ENCODE measurements at places on chromosomes 5 and 9.

DNA sequence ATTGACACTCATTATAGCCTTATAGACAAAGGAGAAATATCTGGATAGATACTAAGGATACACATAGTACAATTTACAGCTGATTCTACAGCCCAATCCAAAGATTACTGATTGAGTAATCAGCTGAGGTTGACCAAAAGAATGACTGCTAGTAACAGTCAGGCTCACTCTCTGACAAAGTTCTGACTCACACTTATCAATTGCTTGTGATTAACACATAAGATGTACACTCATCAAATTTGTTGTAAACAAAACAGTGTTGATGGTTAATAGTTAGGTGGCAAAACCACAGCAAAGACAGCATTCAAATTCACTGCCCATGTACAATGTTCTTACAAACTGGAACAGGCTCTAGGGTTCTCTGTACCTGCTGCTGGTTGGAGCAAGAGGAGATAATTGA, 422.7 kb downstream of the TLE1 start:
- DNase-seq, result no peak

GRCh38 chr5:72472666-72473422, 34.4 kb downstream of the ZNF366 start:
- peak; percentile 5 for DNase-seq

DNA sequence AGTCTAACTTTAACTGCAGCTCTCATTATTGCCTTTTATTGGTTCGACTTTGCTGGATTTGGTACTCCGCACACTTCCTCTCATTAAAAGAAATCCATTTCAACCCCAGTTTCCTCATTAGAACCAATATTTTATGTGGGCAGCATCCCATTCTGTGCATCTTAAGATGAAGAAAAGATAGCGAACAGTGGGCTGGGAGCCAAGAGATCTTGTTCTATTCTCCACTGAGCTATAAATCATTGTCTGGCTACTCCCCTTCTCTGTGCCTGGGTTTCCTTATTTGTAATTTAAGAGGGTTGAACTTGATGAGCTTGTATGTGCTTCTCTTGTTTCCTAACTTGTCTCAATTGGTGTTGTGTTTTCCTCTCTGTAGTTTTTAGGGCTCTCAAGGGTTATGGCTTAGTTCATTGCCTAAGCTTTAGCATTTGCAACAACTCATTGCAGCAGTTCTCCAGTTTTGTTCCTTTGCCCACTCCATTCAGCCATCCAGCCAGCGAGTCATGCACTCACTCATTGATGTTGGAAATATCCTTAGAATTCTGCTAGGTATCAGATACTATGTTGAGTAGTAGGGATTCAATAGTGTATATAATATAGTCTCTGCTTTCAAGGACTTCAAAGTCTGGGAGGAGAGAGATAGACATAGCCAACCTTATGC, 273.3 kb upstream of the TNC start:
- DNase-seq, result no peak

- no peak for DNase-seq
Observed at GRCh38 chr9:105141146-105141975, 103.1 kb upstream of the SLC44A1 start.

- DNase-seq, result no peak
Observed at GRCh38 chr5:167820101-167820990, 471.1 kb upstream of the WWC1 start.

DNA sequence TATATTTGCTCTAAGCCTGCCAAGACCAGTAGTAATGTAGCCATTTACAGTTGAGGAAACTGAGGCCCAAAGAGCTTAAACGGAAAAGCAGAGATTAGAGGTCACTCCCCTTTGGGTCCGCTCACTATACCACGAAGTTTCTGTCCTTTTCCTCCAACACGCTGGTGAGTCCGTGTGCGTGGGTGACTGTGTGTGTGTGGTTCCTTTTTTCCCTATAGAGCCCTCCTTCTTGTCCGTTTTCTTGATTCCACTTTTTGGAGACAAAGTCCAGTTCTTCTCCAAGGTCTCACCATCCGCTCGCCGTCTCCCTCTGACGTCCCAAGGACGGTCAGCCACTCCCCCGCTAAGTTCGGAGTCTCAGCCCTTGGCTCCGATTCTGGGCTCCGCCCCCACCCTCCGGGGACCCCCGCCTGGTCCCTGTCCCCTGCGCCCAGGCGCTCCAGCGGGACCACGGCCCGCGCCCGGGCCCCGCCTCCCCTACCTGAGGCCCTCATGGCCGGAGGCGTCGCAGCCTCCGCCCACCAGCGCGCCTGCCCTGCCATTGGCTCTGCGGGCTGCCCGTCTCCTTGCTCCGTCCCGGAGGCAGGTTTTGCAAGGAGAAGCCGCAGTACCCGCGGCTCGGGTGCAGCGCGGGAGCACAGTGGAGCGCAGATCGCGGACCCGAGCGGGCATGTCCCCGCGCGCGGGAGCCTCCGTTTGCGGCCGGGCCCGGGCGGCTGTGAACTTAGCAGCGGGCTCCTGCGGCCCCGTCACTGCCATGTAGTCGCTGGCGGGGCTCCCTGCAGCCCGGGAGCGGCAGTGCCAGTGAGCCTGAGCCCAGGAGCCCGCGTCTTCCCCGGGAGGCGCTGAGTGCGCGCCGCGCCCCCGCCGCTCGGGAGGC, at the start of gene MAST4:
Gene MAST4 (plus strand): TSS at position 638 of the 880 bp plus-strand sequence. CDS start 263 bp downstream, outside the sequence.
- DNase-seq, result peak; percentile 55

GRCh38 chr5:76947082-76947503, 5.8 kb upstream of the CRHBP start:
- DNase-seq, result no peak

DNA sequence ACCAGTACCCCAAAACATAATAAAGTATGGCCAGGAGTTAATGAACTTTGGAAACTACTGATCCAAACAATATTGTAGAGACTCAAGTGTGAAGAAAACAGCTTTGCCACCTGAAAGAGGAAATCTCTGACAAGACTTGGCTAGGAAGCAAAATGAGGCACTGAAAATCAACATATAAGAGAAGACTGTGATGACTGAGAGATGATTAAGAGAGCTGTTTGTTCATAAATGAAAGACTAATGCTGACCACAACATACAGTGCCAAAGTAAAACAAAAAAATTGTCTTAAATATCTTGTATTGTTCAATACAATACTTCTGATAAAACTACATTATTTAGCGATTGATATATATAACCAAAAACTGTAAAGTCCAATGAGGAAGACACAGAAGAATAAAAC, 7.2 kb downstream of the RC3H2 start:
- DNase-seq, result no peak

GRCh38 chr5:44884036-44884435, 75.3 kb downstream of the MRPS30 start:
- DNase-seq, result no peak

- DNase-seq, result no peak
Observed at GRCh38 chr5:130074820-130075219, 170.6 kb downstream of the CHSY3 start.

GRCh38 chr5:60803712-60804111, 40.4 kb downstream of the ELOVL7 start:
- no peak for DNase-seq

GRCh38 chr5:36310138-36310537, 8.4 kb upstream of the RANBP3L start:
- DNase-seq, result no peak

- DNase-seq, result no peak
Observed at GRCh38 chr5:126875303-126875785, 98.4 kb downstream of the LMNB1 start.

DNA sequence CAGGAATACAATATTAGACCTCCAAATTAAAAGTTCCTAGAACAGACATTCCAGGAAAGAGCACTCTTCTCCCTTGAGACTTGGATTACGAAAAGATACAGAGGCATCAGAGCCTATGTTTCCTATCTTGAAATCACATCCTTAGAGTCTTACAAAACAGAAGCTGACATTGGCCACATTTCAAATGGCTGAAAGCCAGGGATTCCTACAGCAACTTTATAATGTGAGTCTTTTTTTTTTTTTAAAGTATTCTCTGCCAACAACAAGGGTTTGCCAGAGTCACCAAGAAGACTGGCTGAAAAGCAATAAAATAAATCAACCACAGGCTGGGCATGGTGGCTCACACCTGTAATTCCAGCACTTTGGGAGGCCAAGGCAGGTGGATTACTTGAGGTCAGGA, 63.1 kb downstream of the TRPM6 start:
- no peak for DNase-seq

DNA sequence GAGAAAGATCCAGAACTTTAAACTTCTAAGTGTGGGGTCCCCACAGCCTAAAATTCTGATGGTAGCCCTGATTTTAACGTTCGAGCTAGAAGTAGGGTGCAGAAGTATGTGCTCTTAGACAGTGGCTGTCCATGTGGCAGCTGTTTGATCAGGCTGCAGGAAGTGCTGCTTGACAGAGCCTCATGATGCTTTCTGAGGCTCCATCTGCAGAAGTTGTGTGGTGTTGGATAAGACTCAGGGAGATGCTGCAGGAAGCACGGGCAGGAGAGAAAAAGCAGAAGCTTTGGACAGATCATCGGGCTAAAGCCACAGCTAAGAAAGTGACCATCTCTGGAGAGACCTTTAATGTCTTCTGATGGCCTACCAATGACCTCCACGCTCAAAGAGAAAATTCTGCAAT, 8.1 kb downstream of the MTMR12 start:
- DNase-seq, result no peak

DNA sequence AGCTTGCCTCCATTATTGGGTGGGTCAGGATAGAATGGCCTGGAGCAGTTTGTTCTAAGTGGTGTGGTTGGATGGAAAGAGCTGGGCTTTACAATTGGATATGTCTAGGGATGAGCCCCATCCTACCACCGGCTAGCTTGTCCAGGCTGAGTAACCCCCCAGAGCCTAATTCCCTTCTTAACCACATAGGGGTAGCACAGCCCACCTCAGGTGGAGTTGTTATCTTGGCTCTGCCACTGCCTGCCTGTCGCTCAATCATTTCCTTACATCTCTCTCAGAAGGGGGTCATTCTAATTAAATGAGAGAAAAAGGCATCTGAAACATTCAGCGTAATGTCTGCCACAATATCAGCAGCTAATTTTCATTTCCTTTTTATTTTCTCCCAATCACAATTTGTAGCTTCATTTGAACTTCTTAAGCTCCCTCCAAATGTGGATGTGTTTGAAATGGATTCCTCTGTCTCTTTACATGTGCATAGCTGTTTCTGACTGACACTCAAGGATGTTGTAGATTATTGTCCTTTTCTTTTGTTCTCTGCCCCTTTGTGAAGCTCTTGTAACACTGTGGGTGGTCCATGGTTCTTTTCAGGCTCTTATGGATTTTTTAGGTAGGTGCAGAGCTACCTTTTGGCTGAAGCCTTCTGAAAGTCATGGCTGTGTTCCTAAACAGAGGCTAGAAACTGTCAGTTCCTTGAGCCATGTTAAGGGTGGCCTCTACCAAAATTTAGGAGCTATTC, 383.1 kb upstream of the KLF4 start:
- DNase-seq, result no peak

GRCh38 chr5:81147011-81147885, 85.9 kb upstream of the CKMT2 start:
- DNase-seq, result no peak

- DNase-seq, result no peak
Observed at GRCh38 chr5:111280282-111280951, 56.2 kb downstream of the CAMK4 start.

- no peak for DNase-seq
Observed at GRCh38 chr9:90559075-90560073, 83.2 kb downstream of the DIRAS2 start.

DNA sequence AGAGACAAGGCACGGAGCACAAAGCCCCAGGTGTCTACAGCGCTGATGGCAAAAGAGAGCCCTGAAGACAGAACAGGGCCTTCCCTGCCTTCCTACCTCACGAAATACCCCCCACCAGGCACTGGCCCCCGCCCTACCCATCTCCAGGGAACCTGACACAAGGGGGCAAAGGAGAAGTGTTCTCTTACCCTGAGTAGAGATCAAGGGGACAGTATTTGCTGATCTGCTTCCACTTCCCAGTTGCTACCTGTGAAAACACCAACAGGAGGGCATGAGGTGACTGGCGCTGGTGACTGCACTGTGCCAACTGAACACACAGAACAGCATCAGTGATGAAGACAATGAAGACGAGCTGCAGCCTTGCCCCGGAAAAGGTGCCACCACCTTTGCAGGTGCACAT, 27.4 kb downstream of the IPPK start:
- DNase-seq, result no peak

DNA sequence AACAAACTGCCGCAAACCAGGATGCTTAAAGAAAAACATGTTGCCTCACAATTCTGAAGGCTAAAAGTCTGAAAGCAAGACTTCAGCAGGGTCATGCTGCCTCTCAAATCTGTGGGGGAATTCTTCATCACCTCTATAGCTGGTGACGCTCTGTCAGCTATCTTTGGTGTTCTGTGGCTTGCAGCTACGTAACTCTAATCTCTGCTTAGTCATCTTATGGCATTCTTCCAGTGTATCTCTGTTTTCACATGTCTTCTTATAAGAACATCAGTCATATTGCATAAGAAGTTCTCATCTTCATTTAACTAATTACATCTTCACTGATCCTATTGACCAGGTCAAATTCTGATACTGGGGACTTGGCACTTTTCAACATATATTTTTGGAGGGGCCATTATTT, 243.0 kb downstream of the CDH10 start:
- no peak for DNase-seq

- DNase-seq, result no peak
Observed at GRCh38 chr9:89721971-89722530, 117.2 kb downstream of the GADD45G start.

DNA sequence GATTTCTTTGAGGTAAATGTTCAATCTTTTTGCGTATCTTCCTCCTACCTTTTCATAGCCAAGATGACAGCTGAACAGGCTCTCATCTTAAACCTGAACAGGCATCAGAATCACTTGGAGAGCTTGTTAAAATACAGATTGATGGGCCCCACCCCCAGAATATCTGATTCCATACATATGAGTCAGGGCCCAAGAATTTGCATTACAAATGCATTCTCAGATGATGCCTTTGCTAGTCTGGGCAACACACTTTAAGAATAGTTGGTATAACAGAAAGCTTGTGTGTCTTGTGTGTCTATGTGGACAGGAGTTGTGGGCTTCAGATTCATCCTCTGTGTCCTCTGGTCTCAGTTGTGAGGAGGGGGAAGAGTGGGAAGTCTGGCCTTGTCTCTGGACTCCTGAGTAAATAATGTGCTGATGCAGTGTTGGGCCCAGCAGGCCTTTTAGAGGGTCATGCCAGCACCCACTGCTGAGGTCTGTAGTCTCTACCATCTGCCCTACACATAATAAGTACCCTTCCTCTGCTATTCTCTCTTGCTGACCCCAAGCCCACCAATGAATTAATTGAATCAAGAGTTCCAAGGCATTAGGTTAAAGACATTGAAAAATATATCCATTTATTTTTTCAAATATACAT, 43.1 kb downstream of the PTCD2 start:
- DNase-seq, result no peak

DNA sequence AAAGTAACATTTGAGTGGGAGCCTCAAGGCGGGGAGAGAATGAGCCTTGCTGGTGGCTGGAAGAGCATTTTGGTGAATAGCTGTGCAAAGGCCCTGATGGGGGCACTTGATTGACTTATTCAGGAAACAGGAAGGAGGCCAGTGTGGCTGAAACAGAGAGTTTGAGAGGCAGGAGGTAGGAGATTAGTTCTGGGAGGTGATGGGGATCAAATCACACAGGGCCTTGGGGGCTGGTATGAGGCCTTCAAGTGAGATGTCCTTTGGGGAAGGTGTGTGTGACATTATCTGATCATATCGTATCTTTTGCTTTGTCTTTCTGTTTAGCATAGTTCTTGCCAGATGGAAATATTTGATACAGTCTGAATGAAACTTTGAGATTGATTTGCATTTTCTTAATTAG, 172.3 kb downstream of the TENT4A start:
- no peak for DNase-seq

GRCh38 chr5:24080046-24080445, 564.7 kb downstream of the CDH10 start:
- DNase-seq, result no peak

GRCh38 chr5:80216753-80217596, 38.9 kb downstream of the SERINC5 start:
- DNase-seq, result no peak

- DNase-seq, result no peak
Observed at GRCh38 chr5:157469073-157469472, 9.1 kb downstream of the NIPAL4 start.
